T-helper 17 cell (primary cell): ENCODE measurements at places on chromosomes 6 and 20. TPM values are rescaled to one million over a fixed set of nuclear protein-coding genes. Genes with fewer than 3 reads are reported as not detected.
A peak's percentile ranks its signal among the peaks of the same experiment; 100 is the strongest.

The GSTA3 gene
- not detected for total RNA-seq

The SPATA25 gene
- 0.94 TPM for total RNA-seq

The FAM184A gene
- 3.5 TPM for total RNA-seq

The THBD gene
- 1.1 TPM for total RNA-seq

The SYNGAP1 gene
- 83.9 TPM for total RNA-seq

DNA sequence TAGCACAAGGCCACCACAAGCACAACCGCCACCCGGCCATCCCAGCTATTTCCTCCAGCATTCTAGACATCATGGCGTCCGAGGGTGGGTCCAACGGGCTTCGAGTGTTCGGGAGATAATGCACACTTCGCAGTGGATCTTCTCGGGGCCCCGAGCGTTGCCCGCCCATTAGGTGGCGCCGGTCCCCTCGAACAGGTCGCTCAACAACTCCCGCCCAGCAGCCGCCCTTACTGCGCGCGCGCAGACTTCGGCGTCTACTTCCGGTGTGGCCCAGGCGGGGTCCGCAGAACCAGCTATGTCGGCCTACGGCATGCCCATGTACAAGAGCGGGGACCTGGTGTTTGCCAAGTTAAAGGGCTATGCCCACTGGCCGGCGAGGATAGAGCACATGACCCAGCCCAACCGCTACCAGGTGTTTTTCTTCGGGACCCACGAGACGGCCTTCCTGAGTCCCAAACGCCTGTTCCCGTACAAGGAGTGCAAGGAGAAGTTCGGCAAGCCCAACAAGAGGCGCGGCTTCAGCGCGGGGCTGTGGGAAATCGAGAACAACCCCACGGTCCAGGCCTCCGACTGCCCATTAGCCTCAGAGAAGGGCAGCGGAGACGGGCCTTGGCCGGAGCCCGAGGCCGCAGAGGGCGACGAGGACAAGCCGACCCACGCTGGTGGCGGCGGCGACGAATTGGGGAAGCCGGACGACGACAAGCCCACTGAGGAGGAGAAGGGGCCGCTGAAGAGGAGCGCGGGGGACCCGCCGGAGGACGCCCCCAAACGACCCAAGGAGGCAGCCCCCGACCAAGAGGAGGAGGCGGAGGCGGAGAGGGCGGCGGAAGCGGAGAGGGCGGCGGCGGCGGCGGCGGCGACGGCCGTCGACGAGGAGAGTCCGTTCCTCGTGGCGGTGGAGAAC lies at the start of gene HDGFL1:
Gene HDGFL1 (plus strand): TSS at position 286 of the 904 bp plus-strand sequence. CDS start 10 bp downstream, at position 296.
- H3K4me3 ChIP-seq = no peak within 1 kb of the TSS
- no peak within 1 kb of the TSS for H3K27ac ChIP-seq
- no peaks in the 10 kb centered on the region for H3K27me3 ChIP-seq
- H3K4me1 ChIP-seq = no peaks in the 10 kb centered on the region

DNA sequence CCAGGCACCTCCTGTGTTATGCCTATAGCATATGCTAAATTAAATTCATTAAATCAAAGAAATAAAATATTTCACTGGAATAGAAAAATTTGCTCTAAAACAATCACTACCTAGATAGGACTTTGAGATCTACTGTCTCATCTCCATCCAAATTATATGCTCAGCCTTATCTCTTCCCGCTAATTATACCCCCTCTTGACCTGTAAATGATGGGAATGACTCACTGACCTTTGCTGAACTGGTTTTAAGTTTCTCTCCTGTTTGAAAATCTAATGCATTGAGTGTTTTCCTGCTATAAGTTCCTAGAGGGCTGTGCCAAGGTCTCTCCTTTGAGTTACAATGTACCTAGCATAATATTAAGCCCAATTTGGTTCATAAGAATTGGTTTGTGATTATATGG lies 110.1 kb downstream of the BMP2 start:
- no peak for DNase-seq
- no peaks in the 10 kb centered on the region for H3K4me1 ChIP-seq
- no peak overlapping the region for H3K4me3 ChIP-seq
- H3K36me3 ChIP-seq = peaks cover 2% of the 10 kb centered on the region

DNA sequence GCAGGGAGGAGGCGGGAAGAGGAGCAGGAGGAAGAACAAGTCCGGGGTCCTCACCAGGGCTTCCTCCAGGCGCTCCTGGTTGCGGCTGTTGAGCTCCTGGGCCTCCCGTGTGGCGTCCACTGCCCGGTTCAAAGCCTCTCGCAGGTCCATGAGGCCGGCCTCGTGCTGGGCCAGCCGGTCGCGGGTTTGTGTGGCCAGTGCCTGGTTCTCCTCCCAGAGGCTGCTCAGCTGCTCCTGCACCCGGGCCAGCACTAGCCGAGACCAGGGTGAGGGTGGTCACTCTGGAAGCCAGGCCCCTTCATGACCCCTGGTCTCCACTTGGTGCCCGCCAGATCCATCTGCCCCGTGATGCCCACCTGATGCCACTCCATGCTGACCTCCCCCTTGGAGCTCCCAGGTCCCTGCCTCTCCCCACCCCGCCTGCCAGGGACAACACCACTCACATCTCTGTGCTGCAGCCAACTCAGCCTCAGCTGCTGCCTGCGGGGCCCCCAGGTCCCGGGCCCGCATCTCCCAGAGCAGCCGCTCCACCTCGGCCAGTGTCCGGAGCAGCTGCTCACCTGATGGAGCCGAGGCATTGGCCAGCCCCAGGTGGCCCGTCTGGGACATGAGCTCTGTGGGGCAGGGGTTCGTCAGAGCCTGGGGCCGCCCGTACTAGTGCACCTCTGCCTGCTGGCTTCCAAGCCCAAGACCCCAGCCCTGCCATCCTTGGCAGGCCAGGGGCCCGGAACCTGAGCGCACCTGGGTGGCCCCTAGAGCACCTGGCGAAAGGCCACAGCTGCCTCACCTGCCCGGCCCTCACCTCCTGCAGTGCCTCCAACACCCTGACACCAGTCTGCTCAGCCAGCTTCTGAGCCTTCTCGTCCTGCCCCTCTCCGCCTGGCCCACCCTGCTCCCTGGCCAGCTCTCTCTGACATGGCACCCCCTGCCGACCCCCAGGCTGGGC lies 15.9 kb downstream of the ADRM1 start:
- H3K27ac ChIP-seq = no peak overlapping the region
- peak overlapping the region; percentile 39 for H3K4me3 ChIP-seq
- H3K36me3 ChIP-seq = no peaks in the 10 kb centered on the region
- no peak for DNase-seq
- H3K4me1 ChIP-seq = peaks cover 4% of the 10 kb centered on the region

DNA sequence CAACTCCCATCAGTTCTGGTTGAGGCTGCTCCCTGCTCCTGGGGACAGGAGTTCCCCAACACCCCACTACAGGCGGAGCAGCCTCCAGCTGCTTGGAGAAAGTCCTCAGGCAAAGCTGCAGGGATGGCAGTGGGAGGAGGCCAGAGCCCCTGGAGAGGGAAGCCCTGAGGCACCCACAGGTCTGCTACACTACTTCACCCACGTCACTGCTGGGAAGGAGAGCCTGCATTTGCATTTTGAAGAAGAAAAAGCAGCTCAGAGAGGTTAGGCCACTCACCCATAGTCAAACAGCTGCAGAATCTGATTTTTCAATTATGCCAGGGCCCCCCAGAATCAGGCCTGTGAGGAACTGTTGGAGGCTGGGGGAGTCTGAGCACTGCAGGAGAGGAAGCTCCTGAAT lies 17.2 kb downstream of the BFSP1 start:
- H3K4me3 ChIP-seq = no peak overlapping the region
- no peaks in the 10 kb centered on the region for H3K27me3 ChIP-seq
- peaks cover 14% of the 10 kb centered on the region for H3K4me1 ChIP-seq
- no peak for DNase-seq

DNA sequence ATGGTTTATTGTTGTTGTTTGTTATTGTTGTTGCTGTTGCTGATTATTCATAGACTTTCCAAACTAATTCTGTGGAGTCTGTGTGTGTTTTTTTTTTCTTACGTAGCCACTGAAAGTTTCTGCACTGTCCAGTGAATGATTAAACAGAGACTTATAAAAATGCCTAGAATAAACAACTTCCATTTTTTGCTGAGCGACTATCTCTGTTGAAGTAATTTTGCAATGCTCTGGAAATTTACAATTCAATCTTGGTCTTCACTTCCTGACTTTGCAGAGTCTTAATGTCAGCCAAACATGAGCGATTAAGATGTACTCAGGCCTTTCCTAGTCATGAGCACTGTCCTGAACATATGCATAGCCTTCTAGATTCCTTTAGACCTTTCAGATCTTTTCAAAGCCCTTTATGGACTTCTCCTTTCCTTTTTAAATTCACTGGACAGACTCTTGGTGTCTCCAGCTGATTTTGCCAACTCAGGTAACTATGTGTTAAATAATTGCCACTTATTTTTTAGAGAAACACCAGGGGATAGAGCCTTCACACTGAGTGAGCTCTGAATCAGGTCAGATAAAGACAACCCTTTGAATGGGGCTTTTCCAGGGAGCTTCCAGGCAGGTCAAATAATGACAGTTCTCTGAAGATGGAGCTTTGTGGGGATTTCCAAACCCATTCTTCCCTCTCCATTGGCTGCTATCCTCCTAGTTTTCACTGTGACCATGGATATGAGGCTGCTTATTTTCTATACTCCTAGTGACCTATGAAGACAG lies 622.8 kb upstream of the EPHA7 start:
- H3K27me3 ChIP-seq = no peaks in the 10 kb centered on the region
- no peaks in the 10 kb centered on the region for H3K4me1 ChIP-seq
- no peak overlapping the region for H3K4me3 ChIP-seq
- no peaks in the 10 kb centered on the region for H3K36me3 ChIP-seq

- peaks cover 2% of the 10 kb centered on the region for H3K4me1 ChIP-seq
- DNase-seq = no peak
- no peak overlapping the region for H3K27ac ChIP-seq
- no peak overlapping the region for H3K4me3 ChIP-seq
- H3K36me3 ChIP-seq = no peaks in the 10 kb centered on the region
- peaks cover 22% of the 10 kb centered on the region for H3K27me3 ChIP-seq
Measured at GRCh38 chr20:61803416-61803914, 262.2 kb downstream of the TAF4 start.

- H3K27me3 ChIP-seq = no peaks in the 10 kb centered on the region
- peaks cover 3% of the 10 kb centered on the region for H3K36me3 ChIP-seq
- no peak overlapping the region for H3K4me3 ChIP-seq
- peak overlapping the region; percentile 84 for H3K27ac ChIP-seq
Measured at GRCh38 chr6:106556368-106556960, 72.8 kb downstream of the RTN4IP1 start.

- no peak overlapping the region for H3K4me3 ChIP-seq
- H3K36me3 ChIP-seq = no peaks in the 10 kb centered on the region
- H3K4me1 ChIP-seq = no peaks in the 10 kb centered on the region
- peaks cover 5% of the 10 kb centered on the region for H3K27me3 ChIP-seq
- no peak for DNase-seq
Measured at GRCh38 chr6:56624046-56624727, 18.5 kb downstream of the DST start.

- H3K27me3 ChIP-seq = no peaks in the 10 kb centered on the region
- H3K4me3 ChIP-seq = peak overlapping the region; percentile 61
- H3K4me1 ChIP-seq = peaks cover 18% of the 10 kb centered on the region
- peak overlapping the region; percentile 87 for H3K27ac ChIP-seq
Measured at GRCh38 chr6:37155394-37156312, 14.3 kb upstream of the PIM1 start.

DNA sequence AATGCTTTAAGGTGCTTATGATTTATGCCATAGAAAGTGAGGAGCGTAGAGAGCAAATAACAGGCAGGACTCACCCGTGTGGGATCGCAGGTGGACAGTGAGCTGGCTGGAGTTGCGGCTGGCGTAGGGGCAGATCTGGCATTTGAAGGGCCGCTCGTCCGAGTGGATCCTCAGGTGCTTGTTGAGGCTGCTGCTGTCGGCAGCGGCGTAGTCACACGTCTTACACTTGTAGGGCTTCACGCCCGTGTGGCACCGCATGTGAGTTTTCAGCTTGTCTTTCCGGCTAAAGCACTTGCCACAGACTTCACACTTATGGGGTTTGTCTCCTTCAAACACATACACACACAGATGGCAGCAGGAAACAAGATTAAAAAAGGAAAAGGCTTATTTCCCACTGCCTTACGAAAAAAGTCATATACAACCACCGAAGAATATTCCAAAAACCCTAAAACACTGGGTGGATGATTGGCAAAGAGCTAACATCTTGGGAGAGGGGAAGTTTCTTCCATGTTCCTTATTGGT lies 31.5 kb downstream of the ZFP64 start:
- no peak overlapping the region for H3K4me3 ChIP-seq
- peaks cover 4% of the 10 kb centered on the region for H3K4me1 ChIP-seq
- no peak for DNase-seq
- H3K27me3 ChIP-seq = no peaks in the 10 kb centered on the region
- H3K27ac ChIP-seq = no peak overlapping the region

DNA sequence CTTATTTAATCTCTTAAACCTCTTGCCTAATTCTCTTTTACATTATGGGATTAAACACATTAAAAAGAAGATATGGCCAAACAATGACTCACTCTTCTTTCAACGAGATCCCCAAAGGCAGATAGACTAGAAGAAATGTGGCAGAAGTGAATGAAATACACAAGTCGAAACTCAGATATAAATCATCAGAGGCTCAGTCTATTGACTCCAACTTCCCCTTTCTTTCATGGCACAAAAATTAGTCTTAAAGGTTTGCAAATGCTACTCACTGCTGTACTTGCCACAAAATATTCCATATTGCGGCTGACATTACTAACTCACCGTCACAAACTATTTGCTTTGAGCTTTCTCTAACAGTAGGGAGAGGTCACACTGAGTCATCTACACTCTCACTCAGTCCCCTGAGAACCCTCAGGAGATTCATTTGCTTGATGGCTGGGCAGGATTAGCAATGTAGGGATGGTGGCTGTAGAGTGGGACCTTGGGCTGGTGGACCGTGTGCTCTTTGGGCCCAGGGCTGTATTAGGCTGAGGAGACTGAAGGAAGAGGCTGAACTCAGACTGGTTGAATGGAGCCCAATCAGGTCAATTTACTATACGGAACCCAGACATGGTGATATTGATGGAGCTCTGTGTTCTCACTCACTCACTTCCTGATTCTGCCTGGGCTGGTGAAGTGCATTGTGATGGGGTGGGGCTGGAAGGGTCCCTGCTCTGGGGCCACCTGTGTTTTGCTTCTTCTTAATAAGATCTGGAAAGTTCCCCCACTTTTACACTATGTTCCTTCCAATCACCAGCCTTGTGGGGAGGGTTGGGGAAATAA lies 42.8 kb upstream of the UBR2 start:
- no peak overlapping the region for H3K4me3 ChIP-seq
- no peak for DNase-seq
- no peaks in the 10 kb centered on the region for H3K27me3 ChIP-seq
- no peaks in the 10 kb centered on the region for H3K36me3 ChIP-seq
- peaks cover 4% of the 10 kb centered on the region for H3K4me1 ChIP-seq

DNA sequence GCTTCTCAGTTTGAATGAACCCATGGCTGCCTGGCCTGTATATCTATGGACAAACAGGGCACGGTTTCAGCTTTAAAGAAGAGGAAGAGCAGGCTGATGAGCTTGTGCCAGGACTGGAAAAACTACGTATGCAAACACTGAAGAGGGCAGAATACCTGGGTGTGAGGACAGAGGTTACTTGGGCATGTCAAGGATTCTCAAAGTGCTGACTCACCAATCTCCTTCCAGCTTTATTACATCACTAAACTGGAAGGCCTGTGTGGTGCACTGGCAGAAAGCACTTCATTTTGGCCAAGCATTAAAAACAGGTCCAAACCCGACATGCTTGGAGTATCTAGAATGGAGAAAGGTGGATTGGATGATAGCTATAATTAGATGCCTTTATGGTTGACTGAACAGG lies 95.2 kb downstream of the GMPR start:
- no peaks in the 10 kb centered on the region for H3K27me3 ChIP-seq
- H3K36me3 ChIP-seq = peaks cover 2% of the 10 kb centered on the region
- H3K4me3 ChIP-seq = no peak overlapping the region
- no peak for DNase-seq
